ENCODE measurements at places on chromosomes 5 and 9.

DNA sequence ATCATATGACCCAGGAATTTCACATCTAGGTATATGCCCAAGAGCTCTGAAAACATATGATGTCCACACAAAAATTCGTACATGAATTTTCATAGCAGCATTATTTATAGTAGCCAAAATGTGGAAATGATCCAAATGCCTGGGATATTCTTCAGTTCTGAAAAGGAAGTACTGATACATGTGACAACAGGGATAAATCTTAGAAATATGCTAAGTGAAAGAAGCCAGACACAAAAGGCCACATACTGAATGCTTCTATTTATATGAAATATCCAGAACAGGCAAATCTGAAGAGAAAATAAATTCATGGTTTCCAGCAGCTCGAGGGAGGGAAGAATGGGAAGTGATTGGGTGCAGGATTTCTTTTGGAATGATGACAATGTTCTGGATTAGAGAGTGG is 16.8 kb upstream of the ZBTB43 start:
- no peak for DNase-seq

DNA sequence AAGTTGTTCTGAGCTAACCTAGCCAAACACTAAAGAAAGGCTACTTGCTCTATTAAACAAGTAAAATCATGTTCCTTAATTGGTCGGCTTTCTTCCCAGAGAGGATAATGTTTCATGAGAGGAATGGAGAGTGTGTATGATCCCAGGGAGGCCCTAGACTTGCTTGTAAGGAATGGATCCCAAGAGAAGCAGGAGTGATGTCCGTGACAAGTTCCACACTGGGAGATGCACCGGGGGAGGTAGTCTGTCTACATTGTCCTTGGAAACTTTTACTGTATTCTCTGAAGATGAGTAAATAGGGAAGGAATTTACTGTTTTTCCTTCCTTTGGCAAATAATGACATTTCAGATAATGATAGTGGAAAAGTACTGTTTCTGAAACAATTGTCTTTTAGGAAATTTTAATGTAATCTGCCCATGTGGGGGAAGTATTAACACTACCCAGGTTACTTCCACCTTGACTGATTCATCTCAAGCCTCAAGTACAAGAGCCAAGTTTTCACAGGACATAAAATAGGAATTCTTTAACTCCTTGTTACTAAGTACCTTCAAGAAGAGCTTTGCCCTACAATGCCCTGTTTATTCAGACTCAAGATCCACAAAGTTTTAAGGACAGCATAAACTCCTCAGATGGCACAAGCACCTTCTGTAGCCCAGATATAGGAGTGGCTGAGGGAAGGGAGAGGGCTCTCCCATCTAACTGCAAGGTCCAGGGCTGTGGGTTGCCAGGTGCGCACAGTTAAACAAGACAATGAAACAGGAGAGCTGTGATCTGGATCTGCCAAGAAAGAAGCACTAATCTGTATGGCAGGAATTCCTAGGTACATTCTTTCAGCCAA is 152.1 kb downstream of the GNA14 start:
- no peak for DNase-seq

DNA sequence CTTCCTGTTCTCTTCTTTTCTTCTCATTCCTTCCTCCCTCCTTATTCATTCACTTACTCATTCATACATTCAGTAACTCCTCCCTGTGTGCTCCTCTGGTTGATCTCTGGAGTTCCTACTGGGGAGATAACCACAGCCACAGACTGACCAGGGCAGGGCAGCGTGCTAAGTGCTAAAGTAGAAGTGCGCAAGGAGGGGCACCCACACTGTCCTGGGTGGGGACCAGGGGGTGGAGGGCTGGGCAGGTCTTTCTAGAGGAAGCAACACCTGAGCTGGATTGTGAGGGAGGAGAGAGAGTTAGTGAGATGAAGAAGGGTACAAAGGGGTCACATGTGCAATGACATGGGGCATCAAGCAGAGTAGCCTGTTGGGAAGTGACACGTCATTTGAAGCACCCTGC is 13.8 kb downstream of the ENHO start:
- no peak for DNase-seq

DNA sequence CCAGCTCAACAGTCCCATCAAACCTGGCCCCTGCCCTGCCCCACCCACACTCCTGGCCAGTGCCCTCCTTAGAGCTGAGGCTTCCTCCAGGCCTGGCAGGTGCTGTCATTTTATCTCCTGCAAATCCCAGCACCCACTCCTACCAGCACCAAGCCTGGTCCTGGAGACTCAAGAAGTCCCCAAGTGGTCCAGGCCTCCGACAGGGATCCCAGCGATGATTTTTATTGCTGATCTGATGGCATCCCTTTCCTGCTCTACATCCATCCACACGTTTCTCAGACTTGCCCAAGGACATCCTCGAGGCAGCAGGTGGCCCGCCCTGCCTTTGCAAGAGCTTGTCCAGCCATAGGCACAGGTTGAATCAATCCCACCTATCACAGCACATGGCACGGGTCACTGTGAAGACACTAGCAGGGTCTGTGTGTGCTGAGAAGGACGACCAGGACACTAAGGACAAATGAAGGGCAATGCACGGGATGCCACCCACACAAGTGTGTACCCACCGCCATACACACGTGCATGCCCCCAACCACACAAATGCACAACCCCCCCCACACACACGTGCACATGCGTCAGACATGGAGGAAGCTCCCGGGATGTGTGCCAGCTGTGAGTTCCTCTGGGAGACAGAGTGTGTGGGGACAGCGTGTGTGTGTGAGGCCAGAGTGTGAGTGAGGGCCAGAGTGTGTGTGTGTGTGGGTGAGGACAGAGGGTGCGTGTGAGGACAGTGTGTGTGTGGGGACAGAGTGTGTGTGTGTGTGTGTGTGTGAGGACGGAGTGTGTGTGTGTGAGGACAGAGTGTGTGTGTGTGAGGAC is 62.4 kb upstream of the UBAC1 start:
- no peak for DNase-seq

DNA sequence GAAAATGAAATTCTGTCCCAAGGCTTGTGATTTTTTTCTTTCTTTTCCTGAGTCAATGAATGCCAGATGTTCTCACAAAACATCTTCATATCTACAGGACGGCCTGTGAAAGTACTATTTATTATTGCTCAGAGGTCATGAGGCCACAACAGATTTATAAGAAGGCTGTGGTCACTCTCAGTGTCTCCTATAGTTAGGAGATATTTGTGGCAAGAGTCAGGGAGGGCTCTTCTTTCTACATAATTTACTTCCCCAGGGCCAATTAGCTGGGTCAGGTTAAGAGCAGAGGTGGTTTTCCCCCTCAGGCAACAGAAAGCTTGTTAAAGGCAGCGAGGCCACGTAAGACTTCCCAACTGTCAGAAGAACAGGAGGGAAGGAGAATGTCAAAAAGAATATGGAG is 248.7 kb downstream of the SLIT3 start:
- no peak for DNase-seq
